ENCODE measurements at places on chromosomes 2 and 18. TPM values are rescaled to one million over a fixed set of nuclear protein-coding genes. Genes with fewer than 3 reads are reported as not detected.

The TMEFF2 gene
- under 0.01 TPM for total RNA-seq

The MATN3 gene
- total RNA-seq, result 2.4 TPM

The ARHGEF33 gene
- total RNA-seq, result 0.29 TPM

The MTERF4 gene
- 30.0 TPM for total RNA-seq

The SLC9A4 gene
- total RNA-seq, result not detected

The OSR1 gene
- total RNA-seq, result 15.2 TPM

The GPR155 gene
- total RNA-seq, result 3.5 TPM

The SDC1 gene
- total RNA-seq, result 11.8 TPM

Data from osteoblast (primary cell).